ENCODE measurements at places on chromosomes 1 and 21.

DNA sequence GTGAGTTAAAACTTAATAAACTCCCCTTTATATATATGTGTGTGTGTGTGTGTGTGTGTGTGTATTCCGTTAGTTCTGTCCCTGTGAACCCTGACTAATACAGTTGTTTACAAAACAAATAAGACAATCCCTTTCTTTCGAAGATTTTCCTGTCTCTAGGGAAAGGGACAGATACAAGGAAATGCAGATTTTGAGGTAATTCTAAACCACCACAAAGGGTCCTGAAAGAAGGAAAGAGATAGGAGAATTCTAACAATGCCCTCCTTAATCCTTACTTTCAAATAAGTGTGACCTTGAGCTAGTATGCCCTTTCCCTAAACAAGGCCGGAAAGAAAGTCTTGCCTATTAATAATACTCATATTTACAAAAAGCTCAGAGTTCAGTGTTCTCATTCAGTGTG lies 164.8 kb upstream of the COL11A1 start:
- no peaks in the 10 kb centered on the region for H3K27me3 ChIP-seq
- no peak for DNase-seq
- no peak overlapping the region for H3K27ac ChIP-seq
- no peaks in the 10 kb centered on the region for H3K36me3 ChIP-seq

DNA sequence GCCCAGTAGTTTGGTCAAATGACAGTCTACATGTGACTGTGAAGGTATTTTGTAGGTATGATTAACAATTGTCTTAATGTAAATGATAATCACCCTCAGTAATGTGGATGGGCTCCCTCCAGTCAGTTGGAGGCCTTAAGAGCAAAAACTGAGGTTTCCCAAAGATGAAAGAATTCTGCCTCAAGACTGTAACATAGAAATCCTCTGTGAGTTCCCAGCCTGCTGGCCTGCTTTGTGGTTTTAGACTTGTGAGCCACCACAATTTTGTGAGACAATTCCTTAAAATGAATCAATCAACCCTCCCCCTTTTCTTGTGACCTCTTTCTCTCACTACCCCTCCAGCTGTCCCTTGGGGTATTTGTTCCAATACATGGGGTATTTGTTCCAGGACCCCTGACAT lies 226.4 kb upstream of the DPYD start:
- H3K36me3 ChIP-seq = no peaks in the 10 kb centered on the region
- no peak for DNase-seq
- H3K27ac ChIP-seq = no peak overlapping the region
- H3K27me3 ChIP-seq = no peaks in the 10 kb centered on the region
- no peak overlapping the region for H3K4me3 ChIP-seq
- no peaks in the 10 kb centered on the region for H3K4me1 ChIP-seq

- no peak for DNase-seq
- no peaks in the 10 kb centered on the region for H3K4me1 ChIP-seq
- H3K4me3 ChIP-seq = no peak overlapping the region
- H3K27ac ChIP-seq = no peak overlapping the region
Observed at GRCh38 chr1:5976726-5977493, 15.3 kb downstream of the NPHP4 start.

- no peak overlapping the region for H3K27ac ChIP-seq
- H3K4me3 ChIP-seq = no peak overlapping the region
- H3K4me1 ChIP-seq = no peaks in the 10 kb centered on the region
- H3K27me3 ChIP-seq = no peaks in the 10 kb centered on the region
- no peaks in the 10 kb centered on the region for H3K36me3 ChIP-seq
- DNase-seq = no peak
Observed at GRCh38 chr1:212774584-212774983, 17.0 kb downstream of the NSL1 start.

DNA sequence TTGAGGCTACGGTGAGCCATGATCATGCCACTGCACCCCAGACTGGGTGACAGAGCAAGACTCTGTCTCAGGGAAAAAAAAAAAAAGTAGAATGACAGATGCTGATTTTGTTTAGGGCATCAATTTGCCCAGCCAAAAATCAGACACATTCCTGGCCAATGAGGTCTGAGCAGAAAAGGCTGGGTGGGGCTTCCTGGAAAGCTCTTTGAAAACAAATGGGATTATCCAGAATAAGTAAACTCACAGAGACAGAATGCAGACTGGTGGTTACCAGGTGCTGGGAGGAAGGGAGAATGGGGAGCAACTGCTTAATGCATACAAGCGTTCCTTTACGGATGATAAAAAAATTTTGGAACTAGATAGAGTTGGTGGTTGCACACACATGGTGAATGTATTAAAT lies 10.1 kb upstream of the CITED4 start:
- no peak overlapping the region for H3K27ac ChIP-seq
- H3K36me3 ChIP-seq = no peaks in the 10 kb centered on the region
- H3K4me3 ChIP-seq = no peak overlapping the region
- peaks cover 1% of the 10 kb centered on the region for H3K4me1 ChIP-seq
- DNase-seq = no peak

DNA sequence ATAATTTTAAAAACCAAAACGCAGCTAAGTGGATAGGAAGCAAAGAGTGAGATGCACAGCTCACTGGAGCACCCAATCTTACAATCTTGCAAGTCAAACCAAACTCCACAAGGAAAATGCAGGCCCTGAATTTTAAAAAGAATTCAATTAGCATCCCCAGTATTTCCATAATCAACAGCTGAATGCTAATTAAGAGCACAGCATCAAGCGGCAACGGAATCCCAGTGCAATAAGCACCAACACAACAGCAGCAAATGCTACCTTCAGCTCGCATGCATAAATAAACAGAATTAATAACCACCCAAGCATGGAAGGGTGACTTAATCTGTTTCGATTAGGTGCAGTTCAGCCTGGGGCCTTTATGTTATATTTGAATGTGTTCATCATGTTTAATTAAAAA lies 142.9 kb downstream of the SLC45A1 start:
- H3K27ac ChIP-seq = no peak overlapping the region
- H3K4me3 ChIP-seq = no peak overlapping the region
- no peak for DNase-seq

DNA sequence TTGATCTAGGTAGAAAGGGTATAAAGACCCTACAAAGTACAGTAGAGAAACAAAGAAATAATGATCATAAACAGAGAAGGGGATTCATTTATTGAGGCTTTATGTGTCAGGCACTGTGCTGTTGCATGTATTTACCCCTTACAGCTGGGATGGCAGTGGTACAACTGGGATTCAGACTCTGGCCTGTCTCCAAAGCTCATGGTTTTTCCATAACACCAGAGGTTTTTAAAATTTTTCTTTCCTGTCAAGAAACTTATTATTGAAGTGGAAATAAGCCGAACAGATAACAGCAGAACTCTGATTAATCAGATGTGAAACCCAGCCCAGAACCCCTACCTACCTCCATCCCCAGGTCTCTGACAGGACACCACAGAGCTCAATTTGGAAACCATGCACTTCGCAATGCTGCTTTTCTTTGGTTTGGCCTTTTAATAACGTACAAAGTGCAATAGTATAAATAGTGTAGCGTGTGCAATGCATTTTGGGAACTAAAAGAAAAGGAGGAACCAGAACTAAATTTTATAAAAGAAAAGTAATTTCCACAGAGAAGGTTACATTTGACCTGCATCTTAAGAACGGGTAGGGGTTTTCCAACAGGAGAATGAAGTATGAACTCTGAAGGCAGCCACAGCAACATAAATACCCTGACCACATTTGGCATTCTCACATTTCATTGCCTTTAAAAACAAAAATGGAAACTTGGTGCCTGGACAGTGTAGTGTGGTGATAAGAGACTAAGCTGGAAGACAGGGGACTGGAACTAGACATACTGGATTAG lies 92.0 kb upstream of the S1PR1 start:
- H3K4me3 ChIP-seq = no peak overlapping the region
- DNase-seq = no peak
- peaks cover 21% of the 10 kb centered on the region for H3K4me1 ChIP-seq
- no peaks in the 10 kb centered on the region for H3K36me3 ChIP-seq
- no peak overlapping the region for H3K27ac ChIP-seq
